AG08395 (cell line): ENCODE measurements at places on chromosomes 13 and 19.

GRCh38 chr19:30159636-30160035 is 212.5 kb upstream of the ZNF536 start:
- DNase-seq: no peak

- no peak for DNase-seq
These were observed 89.4 kb downstream of the PCCA start for GRCh38 chr13:100178309-100178708.

- no peak for DNase-seq
These were observed 6.3 kb downstream of the MYADM start for GRCh38 chr19:53873773-53874605.

DNA sequence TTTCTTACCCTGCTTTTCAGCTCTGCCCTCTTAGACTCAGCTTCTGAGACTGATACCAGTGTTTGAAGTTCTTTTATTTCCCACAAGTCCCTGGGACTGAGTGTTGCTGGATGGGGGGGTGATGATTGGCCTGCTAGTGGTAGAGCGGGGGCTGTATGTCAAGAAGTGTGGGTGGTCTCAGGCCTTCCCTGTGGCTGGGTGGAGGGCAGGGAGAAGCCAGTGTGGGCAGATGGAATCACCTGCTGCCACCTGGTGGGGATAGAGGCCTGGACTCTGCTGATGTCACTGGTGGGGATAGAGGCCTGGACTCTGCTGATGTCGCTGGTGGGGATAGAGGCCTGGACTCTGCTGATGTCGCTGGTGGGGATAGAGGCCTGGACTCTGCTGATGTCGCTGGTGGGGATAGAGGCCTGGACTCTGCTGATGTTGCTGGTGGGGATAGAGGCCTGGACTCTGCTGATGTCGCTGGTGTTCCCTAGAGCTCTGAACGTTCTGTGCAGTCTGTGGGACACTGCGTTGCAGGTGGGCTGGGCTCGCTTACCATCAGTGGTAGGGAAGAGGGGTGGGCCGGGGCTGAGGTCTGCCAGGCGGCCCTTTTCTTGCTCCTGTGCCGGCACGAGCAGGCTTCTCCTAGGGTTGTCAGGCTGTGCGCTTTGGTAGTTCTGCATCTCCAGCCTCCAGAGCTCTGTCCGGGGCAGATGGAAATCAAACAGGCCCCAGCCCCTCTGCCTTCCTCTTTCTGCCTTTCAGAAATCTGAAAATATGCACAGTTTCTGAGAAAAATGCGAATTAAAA is 101.3 kb downstream of the ARHGEF7 start:
- DNase-seq: no peak

DNA sequence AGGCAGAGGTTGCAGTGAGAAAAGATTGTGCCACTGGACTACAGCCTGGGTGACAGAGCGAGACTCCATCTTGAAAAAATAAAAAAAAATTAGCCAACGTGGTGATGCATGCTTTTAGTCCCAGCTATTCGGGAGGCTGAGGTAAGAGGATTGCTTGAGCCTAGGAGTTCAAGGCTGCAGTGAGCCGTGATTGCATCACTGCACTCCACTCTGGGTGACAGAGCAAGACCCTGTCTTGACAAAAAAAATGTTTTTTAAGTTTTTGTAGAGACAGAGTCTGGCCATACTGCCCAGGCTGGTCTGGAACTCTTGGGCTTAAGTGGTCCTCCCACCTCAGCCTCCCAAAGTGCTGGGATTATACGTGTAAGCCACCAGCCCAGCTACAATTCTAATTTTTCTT is 22.4 kb upstream of the LSM14A start:
- no peak for DNase-seq
